ENCODE measurements at places on chromosomes 7 and 10.

DNA sequence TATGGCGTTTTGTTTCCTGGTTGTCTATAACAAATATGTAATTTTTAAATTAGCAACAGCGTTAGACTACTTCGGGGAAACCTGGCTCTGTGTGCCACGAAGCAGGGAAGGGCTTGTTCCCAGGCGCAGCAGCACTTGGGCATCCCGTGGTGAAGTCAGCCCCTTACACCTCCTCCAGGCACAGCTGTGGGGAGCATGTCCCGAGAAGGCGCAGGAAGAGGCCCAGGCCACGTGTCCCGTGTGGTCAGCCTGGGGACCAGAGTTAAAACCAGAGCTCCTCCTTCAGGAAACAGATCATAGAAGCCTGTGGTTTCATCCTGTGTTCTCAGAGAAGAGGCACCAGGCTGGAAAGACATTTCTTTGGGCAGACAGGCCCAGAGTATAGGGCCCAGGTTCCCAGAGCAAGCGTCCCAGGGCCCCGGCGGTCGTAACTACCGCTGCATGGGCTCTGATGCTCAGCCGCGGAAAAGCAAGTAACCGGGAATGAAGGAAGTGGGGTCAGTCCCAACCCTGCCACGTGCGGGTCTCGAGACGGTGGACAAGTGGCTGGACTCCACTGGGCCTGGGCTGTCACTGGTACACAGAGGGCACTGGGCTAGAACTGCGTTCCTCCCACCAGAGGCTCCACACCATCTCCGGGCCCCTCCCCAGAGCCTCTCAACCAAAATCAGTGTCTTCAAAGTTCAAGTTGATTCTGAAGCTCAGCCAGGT lies 7.1 kb downstream of the NUDT1 start:
- DNase-seq: no peak

DNA sequence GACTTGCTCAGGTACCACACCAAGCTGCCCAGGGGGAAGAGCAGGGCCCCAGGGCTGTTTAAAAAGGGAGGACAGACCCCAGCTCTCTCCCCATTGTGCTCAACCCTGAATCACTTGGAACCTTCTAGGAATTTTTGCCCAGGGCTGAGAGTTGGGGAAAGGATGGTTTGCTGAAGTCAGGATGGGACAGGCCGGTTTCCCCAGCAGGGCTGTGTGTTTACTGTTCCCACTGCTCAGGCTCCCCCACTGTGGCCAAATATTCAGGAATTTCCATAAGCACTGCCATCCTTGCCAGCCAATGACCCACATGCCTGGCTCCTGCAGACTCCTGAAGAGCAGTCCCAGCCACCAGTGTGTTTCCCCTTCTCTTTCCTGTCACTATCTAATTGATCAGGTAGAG lies 120.7 kb downstream of the WDFY4 start:
- no peak for DNase-seq

GRCh38 chr7:26216049-26216448 lies 14.5 kb downstream of the CBX3 start:
- no peak for DNase-seq

GRCh38 chr10:45064998-45065397 lies 64.3 kb downstream of the ZNF22 start:
- no peak for DNase-seq
